Right lobe of liver (tissue), 6 donors: ENCODE measurements at places on chromosomes 1 and 21.

GRCh38 chr1:74579425-74579824 lies 67.0 kb upstream of the LRRC53 start:
- no peak for DNase-seq
- no peaks in the 10 kb centered on the region for H3K27me3 ChIP-seq
- H3K36me3 ChIP-seq: no peaks in the 10 kb centered on the region
- H3K27ac ChIP-seq: no peak overlapping the region

GRCh38 chr1:52544665-52545525 lies 8.0 kb downstream of the TUT4 start:
- DNase-seq: no peak
- H3K4me1 ChIP-seq: no peaks in the 10 kb centered on the region
- H3K27ac ChIP-seq: no peak overlapping the region
- no peak overlapping the region for H3K4me3 ChIP-seq

- no peak overlapping the region for H3K27ac ChIP-seq
- peaks cover 3% of the 10 kb centered on the region for H3K4me1 ChIP-seq
- no peaks in the 10 kb centered on the region for H3K36me3 ChIP-seq
- H3K27me3 ChIP-seq: no peaks in the 10 kb centered on the region
- no peak overlapping the region for H3K4me3 ChIP-seq
- DNase-seq: no peak
These were observed 1.6 kb upstream of the SLC19A1 start for GRCh38 chr21:45543710-45544448.

DNA sequence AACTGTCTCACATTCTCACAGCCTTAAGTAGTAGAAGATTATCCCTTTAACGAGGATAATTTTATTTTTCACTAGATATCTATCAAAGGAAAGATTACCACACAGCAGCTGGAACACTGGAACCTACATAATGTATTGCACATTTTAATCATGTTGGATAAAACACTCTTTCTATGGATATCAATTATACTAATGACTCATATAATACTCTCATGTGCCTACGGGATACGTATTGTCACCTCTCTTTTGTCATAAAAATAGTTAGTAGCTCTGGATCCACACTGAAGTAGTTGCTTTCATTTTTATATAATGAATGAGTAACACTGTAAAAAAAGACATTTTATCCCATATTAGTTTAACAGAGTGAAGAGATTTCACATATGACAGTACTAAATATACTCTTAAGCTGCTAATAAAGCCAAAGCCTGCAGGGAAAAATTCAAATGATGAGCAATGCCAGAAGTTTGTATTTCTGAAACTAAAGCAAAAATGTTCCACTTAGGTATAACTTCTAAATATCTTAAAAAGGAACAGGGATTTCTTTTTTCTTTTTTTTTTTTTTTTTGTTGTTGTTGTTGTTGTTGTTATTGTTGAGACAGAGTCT lies 408.7 kb upstream of the PKN2 start:
- H3K4me3 ChIP-seq: no peak overlapping the region
- no peaks in the 10 kb centered on the region for H3K27me3 ChIP-seq
- H3K36me3 ChIP-seq: no peaks in the 10 kb centered on the region
- no peak overlapping the region for H3K27ac ChIP-seq

- no peak for DNase-seq
- H3K4me3 ChIP-seq: no peak overlapping the region
- H3K27me3 ChIP-seq: no peaks in the 10 kb centered on the region
- no peaks in the 10 kb centered on the region for H3K36me3 ChIP-seq
These were observed 95.9 kb downstream of the RASAL2 start for GRCh38 chr1:178189814-178190213.

GRCh38 chr1:15994590-15995351 lies 9.3 kb upstream of the SRARP start:
- H3K4me3 ChIP-seq: no peak overlapping the region
- H3K4me1 ChIP-seq: no peaks in the 10 kb centered on the region
- DNase-seq: peak; percentile 77
- no peaks in the 10 kb centered on the region for H3K27me3 ChIP-seq

DNA sequence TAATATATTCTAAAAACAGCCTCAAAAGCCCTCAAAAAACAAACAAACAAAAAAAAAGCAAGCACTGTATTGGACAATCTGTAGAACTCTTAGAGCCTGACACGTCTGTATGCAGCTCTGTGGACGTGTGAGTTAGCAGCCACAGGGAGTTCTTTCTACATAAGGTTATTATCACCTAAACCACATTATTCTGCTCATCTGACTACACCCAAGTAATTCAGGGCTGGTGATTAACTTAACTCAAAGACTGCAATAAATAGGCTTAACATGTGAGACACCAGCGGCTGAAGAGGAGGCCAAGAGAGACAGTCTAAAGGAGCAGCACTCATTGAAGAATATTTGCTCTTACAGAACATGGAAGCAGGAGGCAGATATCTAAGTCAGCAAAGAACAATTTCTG lies 316.0 kb downstream of the VAV3 start:
- H3K27ac ChIP-seq: no peak overlapping the region
- H3K27me3 ChIP-seq: no peaks in the 10 kb centered on the region
- H3K4me1 ChIP-seq: no peaks in the 10 kb centered on the region
- H3K36me3 ChIP-seq: no peaks in the 10 kb centered on the region
- H3K4me3 ChIP-seq: no peak overlapping the region
- no peak for DNase-seq

- no peak for DNase-seq
- H3K27ac ChIP-seq: no peak overlapping the region
- H3K4me1 ChIP-seq: no peaks in the 10 kb centered on the region
- no peak overlapping the region for H3K4me3 ChIP-seq
These were observed 8.5 kb downstream of the CGN start for GRCh38 chr1:151519667-151520066.

DNA sequence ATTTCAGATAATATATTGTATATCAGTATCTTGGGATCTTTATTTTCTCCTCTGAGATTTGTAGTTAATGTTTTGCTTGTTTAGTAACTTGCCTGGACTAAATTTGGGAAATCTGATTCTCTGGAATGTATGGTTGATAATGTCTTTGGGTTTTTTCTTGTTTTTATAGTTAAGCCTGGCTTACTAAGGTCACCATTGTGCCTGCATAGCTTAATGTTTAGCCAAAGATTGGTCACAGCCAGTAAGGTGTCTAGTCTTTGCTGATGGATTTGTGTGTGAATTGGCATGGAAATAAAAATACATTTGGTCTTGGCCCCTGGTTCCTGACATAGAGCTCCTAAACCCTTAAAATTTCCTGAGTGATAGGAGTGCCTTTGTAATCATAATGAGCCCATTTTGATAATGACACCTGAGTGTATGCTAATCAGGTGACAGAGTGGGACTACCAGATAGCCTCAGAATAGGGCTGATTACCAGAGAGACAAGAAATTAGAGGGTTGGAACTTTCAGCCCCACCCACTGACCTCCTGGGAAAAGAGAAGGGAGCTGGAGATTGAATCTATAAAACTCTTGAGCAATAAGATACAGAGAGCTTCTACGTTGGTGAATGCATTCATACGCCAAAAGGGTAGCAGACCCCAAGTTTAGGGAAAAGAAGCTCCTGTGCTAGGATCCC lies 47.9 kb upstream of the NUF2 start:
- no peaks in the 10 kb centered on the region for H3K36me3 ChIP-seq
- DNase-seq: no peak

GRCh38 chr1:114700036-114700600 lies 4.8 kb upstream of the AMPD1 start:
- no peak overlapping the region for H3K27ac ChIP-seq
- no peaks in the 10 kb centered on the region for H3K36me3 ChIP-seq
- no peaks in the 10 kb centered on the region for H3K27me3 ChIP-seq

- H3K4me3 ChIP-seq: no peak overlapping the region
- H3K36me3 ChIP-seq: no peaks in the 10 kb centered on the region
- no peak for DNase-seq
- H3K27ac ChIP-seq: no peak overlapping the region
These were observed 83.9 kb downstream of the FASLG start for GRCh38 chr1:172742599-172743500.

- no peaks in the 10 kb centered on the region for H3K4me1 ChIP-seq
- no peaks in the 10 kb centered on the region for H3K36me3 ChIP-seq
- H3K27ac ChIP-seq: no peak overlapping the region
- H3K4me3 ChIP-seq: no peak overlapping the region
These were observed 31.7 kb downstream of the CHRM3 start for GRCh38 chr1:239417986-239418640.

- DNase-seq: no peak
- H3K4me1 ChIP-seq: no peaks in the 10 kb centered on the region
- H3K27ac ChIP-seq: no peak overlapping the region
- H3K36me3 ChIP-seq: no peaks in the 10 kb centered on the region
- H3K4me3 ChIP-seq: no peak overlapping the region
These were observed 5.8 kb downstream of the KCNC4 start for GRCh38 chr1:110215621-110216515.

GRCh38 chr21:42209801-42210479 lies 9.0 kb upstream of the ABCG1 start:
- no peaks in the 10 kb centered on the region for H3K36me3 ChIP-seq
- H3K27ac ChIP-seq: no peak overlapping the region
- no peak for DNase-seq
- no peak overlapping the region for H3K4me3 ChIP-seq
- H3K4me1 ChIP-seq: no peaks in the 10 kb centered on the region

GRCh38 chr1:189117072-189117770 lies 1360.4 kb downstream of the BRINP3 start:
- H3K27ac ChIP-seq: no peak overlapping the region
- H3K4me3 ChIP-seq: no peak overlapping the region

- no peaks in the 10 kb centered on the region for H3K4me1 ChIP-seq
- no peaks in the 10 kb centered on the region for H3K27me3 ChIP-seq
- no peak overlapping the region for H3K27ac ChIP-seq
These were observed 22.2 kb downstream of the FMOD start for GRCh38 chr1:203328714-203329122.

GRCh38 chr1:218741852-218742251 lies 396.7 kb downstream of the TGFB2 start:
- H3K4me3 ChIP-seq: no peak overlapping the region
- H3K4me1 ChIP-seq: no peaks in the 10 kb centered on the region
- H3K27me3 ChIP-seq: no peaks in the 10 kb centered on the region
- no peak overlapping the region for H3K27ac ChIP-seq
- H3K36me3 ChIP-seq: no peaks in the 10 kb centered on the region

DNA sequence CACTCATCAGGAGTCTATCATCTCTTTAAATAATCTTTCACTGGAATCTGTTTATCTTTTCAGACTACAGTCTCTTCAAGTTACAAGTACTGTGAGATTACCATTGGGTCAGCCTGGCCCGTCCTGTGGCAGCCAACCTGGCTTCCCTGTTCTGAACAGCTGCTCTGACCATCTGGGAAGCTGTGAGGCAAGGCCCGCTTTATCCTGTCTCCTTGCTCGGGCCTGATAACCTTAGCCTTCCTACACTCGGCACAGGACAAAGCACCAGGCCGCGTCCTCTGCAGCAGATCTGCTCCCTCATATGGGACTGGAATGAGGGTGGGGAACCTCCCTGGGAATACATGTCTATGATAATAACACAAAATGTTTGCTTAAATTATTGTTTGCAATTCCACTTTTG lies 113.3 kb downstream of the PTPN14 start:
- no peak for DNase-seq
- H3K36me3 ChIP-seq: no peaks in the 10 kb centered on the region
- no peaks in the 10 kb centered on the region for H3K4me1 ChIP-seq
- no peak overlapping the region for H3K4me3 ChIP-seq
- no peak overlapping the region for H3K27ac ChIP-seq

GRCh38 chr1:109060707-109061106 lies 15.1 kb downstream of the TAF13 start:
- no peak overlapping the region for H3K27ac ChIP-seq
- H3K27me3 ChIP-seq: no peaks in the 10 kb centered on the region

GRCh38 chr1:156431366-156431765 lies 62.4 kb downstream of the RHBG start:
- H3K4me1 ChIP-seq: no peaks in the 10 kb centered on the region
- peaks cover under 1% of the 10 kb centered on the region for H3K27me3 ChIP-seq
- H3K36me3 ChIP-seq: no peaks in the 10 kb centered on the region
- no peak for DNase-seq
- no peak overlapping the region for H3K27ac ChIP-seq
- no peak overlapping the region for H3K4me3 ChIP-seq

DNA sequence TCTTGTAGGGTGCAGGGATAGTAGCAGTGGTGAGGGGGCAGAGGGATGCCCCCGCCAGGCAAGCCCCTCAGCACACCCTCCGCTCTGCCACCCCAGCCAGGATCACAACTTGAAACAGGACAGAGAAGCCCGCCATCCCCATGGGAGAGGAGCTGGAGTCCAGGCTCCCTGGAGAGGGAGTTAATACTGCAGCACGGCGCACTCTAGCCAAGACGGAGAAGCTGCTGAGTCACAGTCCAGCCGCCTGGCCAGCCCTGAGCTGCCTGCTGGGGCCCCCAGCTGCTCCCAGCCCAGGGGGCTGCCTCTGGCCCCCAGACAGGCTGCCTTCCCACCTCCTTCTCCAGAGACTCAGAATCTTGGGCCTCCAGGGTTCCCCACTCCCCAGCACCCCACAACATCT lies 87.2 kb downstream of the SYT2 start:
- no peak for DNase-seq
- no peaks in the 10 kb centered on the region for H3K27me3 ChIP-seq
- no peak overlapping the region for H3K27ac ChIP-seq
- no peaks in the 10 kb centered on the region for H3K4me1 ChIP-seq

DNA sequence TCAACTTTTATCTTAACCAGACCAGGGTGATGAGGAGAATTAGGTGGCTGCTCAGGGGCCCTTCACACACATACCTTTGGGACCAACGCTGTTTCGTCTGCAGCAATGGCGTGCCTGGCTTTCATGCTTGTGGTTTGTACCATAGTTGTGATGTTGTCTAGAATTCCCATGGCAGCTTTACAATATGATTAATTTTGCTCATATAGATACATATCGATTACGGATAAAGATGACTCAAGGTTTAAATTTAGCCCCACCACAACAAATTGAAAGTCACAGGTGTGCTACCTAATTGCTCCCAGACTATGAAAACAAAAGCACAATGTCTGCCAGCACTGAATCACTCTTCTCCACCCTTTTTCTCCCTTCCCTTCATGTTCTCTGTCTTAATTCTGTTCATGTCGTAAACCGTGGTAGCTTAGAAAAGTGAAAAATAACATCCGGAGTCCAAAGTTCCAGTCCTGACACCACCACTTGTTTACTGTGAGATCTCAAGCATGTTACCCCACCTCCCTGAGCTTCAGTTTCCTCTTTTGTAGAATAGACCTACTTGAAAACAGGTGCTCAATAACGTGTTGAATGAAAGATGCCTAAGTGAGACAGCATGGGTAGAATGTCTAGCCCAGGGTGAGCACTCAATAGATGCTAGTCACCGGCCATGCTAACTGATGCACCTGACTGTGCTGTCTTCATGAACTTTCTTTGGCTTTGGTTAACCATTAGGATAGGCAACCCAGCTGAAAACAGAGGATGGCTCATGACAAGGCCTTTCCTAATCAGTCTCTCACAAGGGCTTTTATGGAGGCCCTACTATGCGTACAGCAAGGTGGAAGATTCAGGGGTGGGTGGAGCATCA lies 22.1 kb upstream of the JUN start:
- H3K27me3 ChIP-seq: no peaks in the 10 kb centered on the region
- no peak overlapping the region for H3K27ac ChIP-seq
- DNase-seq: no peak
- H3K4me3 ChIP-seq: no peak overlapping the region
- no peaks in the 10 kb centered on the region for H3K36me3 ChIP-seq
